LoVo (cell line): ENCODE measurements at places on chromosomes 6 and 20.

DNA sequence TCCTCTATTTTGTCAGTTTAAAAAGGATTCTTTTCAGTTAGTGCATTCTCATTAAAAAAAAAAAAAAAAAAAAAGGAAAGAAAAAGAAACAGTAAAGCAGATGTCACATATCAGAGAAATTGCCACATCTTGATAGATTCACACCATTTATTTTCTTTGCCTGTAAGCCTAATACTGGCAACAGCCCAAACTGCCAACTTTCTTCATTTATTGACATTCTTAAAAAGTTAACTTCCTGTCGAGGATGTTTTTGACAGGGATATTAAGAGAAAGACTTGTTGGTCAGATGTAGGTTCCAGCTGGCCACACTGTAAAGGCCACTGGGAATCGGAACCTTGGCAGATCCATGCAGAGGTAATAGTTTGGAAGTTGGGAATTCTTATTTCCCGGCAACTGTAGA, 332.6 kb downstream of the NRN1 start:
- DNase-seq, result no peak

GRCh38 chr20:44087857-44088120, 99.2 kb downstream of the JPH2 start:
- DNase-seq, result no peak

DNA sequence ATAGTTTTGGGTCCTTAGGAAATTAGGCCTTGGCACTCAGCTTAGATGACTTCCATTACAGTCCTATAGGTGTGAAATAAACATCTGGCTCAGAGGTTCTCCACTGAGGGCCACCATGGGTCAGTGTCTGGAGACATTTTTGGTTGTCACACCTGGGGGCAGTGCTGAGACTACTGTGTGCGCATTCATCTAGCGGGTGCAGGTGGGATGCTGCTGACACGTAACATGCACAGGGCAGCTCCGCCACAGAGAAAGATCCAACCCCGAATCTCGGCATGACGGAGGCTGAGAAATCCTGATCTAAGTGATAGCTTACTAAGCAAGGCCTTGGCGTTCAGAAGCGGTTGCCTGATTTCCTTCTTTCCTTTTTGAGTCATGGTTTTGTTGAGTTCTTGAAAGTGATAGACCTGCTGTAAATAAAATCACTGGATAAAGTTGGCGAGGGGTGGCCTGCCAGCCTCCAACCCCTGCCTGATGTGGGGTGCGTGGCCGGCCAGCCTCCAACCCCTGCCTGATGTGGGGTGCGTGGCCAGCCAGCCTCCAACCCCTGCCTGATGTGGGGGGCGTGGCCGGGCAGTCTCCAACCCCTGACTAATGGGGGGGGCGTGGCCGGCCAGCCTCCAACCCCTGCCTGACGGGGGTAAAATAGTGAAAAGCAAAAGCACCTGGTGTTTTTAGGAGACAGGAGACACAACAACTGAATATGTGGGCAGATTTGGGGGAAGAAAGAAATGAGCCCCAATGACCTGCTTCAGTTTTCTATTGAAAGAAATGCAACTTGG, 158.1 kb downstream of the CDH26 start:
- DNase-seq, result no peak

DNA sequence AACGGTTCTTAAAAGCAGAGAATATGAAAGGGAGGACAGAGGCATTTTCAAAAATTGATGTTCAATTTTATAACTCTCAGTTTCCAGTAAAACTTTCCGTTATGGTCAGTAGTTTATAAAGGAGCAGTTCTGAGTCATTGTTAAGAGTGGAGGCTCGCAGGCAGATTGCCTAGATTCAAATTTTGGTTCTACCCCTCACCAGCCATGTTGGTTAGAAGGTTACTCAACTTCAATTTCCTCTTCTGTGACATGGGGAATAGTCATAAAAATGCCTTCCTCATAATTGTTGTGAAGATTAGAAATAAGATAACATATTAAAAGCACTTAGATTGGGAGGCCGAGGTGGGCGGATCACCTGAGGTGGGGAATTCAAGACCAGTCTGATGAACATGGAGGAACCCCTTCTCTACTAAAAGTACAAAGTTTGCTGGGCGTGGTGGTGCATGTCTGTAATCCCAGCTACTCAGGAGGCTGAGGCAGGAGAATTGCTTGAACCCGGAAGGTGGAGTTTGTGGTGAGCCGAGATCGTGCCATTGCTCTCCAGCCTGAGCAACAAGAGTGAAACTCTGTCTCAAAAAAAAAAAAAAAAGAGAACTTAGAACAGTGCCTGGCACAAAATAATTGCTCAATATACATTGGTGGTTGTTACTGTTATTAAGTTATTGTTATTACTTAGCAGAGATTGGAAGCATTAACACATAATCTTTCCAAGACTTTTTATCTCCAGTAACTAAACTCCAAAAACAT, 348.9 kb downstream of the NRN1 start:
- DNase-seq, result no peak

DNA sequence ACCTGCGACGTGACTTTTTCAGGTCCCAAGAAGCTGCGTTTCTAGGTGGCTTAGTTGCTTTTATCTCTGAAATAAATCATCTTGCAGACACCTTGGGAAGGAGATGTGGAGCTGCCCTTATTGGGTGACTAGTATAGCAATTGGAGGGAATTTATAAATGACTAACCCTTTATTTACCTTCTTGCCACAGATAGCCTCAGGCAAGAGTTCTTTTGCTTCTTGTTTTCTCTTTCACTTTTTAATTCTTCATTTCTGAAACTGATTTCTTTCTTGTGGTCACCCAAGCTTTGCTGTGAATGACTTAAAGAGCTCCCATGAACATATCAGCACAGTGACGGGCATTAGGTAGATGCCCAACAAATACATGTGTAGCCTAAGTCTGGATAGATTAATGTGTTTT, 3.0 kb downstream of the ADGRF4 start:
- peak; percentile 63 for DNase-seq

DNA sequence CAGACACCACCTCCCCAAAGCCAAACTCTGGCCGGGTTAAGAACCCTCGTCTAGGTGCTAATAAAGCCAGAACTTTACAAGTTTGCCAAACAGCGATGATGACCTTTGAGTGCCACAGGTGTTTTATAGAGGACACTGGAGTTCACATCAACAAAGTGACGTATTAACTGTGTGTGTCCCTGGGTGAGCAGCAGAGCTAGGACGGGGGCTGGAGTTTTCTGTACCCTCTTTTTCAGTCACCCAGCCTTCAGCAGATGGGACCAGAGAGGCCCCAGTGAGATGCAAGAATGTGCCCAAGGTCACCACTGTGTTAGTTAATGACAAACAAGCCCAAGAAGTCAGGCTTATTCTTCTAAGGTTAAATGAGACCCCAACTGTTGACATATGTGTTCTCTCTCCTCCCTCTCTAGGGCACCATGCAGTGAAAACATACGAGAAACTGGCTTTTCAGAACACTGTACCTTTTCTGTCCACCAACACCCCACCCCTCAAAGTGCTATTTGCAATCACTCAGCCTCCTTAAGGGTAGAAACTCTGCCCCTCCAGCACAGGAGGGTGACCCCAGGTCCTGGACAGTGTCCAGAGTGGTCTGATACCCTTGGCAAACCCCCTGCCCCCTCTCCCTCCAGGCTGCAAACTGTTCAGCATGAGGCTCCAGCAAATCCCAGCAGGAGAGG, 5.2 kb downstream of the SDC4 start:
- DNase-seq, result no peak

DNA sequence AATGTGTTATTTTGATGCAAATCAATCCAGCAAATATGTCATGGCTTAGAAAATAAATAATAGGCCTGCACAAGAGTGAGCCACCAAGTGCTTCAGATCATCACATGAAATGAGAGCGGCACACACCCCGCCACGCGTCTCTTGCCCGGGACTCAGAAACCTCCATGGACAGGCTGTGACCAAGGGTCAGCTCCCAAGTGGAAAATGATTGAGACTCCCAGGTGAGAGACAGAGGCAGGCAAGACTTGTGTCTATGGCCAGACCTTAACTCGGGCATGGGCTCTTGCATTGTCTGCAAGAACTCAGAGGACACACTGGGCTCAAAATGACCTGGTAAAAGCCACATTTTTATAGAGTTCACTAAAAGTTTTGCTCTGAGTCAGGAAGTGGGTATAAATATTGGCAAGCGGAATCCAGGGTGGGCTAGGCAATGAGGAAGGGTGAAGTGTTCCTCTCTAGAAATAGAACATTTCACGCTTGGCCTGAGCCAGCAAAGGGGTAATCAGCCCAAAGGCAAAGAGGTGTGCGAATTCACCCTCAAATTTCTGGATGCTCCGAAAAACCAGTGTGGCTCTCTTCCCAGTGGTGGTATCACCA, 30.7 kb upstream of the RIN2 start:
- no peak for DNase-seq

DNA sequence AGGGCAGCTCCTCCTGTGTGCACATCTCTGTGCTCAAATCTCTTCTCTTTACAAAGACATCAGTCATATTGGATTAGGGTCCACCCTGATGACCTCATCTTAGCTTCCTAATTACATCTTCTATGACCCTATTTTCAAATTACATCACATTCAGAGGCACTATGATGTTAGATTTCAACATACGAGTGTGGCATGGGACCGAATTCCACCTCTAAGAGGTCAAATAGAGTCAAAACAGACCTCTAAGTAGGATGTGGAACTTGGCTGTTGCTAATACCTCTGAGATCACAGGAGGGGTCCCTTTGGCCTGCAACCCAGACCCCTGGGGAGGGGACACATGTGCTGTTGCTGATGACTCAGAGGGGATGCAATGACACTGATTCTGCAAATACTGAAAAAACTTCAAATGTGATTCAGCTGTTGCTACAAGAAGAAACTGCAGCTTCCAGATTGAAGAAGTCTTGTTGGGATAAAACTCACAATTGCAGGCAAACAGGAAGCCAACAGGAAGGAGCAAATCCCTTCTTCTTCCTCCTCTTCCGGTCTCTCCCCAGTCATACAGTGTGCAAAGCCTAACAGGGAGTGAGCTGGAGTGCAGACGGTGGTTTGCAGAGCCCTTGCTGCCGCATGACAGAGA, 216.2 kb downstream of the MYLK4 start:
- DNase-seq, result no peak

- no peak for DNase-seq
These were observed 11.4 kb downstream of the FOXS1 start for GRCh38 chr20:31833931-31834521.

GRCh38 chr6:39965751-39966150, 31.5 kb upstream of the MOCS1 start:
- DNase-seq, result no peak

- DNase-seq, result no peak
These were observed 35.3 kb downstream of the TFAP2B start for GRCh38 chr6:50853939-50854338.

- no peak for DNase-seq
These were observed 205.9 kb downstream of the ZFAND3 start for GRCh38 chr6:38025451-38025850.

DNA sequence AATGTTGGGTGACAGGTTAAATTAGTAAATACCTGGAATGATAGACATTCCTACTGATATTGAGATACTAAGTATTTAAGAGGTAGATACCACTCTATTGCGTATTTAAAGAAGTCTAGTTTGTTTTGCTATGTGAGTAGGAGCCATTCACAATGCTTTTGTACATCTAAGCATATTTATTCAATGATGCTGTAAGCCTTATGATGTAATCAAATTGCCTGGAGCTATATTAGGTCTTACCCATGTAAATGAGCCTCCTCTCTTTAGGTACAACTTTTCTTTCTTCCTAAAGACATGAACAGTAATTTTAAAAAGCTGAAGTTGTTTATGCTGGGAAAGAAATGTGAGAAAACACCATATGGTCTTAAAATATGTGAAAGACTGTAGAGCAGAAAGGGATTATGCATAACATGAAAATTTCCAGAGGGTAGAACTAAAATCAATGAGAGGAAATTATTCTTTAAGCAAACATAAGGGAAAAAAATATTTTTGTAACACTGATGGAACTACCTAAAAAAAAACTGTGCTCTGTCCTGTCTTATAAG, 526.7 kb downstream of the EPHA7 start:
- DNase-seq, result no peak

- DNase-seq, result no peak
These were observed 125.0 kb downstream of the NFATC2 start for GRCh38 chr20:51417250-51418136.

DNA sequence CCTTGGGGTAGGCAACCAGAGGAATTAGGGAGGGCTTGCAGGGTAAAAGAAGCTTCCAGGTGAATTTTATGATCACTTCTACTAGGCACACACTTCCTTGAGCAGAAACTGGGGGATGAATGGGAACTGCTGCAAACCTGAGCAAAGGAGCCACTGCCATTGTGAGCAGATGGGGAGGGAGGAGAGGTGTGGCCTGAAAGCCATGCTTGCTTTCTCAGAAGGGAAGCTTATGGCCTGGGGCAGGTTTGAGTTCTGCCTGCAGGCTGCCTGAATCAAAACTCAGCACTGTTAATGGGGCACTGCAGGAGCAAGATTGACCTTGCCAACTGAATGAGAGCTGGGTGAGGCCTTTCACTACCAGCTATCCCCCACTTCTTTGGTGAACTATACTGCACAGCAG, 328.1 kb downstream of the NKAIN2 start:
- no peak for DNase-seq

GRCh38 chr6:119952696-119953095, 603.1 kb upstream of the MAN1A1 start:
- DNase-seq, result no peak

DNA sequence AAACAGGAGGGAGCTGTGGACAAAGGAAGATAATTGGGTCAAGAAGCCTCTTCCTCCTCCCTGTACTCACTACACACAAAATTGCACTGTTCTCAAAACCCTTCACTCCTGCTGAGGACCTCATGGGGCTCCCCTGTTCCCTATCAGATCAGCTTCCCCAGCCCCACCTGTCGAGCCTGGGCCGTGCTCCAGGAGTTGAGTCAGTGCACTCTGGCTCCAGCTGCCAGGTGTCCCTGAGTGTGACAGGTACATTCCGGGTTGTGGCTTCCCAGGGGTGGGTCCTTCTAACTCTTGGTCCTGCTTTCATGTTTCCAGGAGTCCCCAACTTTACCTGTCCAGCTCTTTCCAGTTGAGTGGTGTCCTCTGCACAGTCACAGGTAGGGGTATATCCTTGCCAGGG, 8.4 kb downstream of the RAB5IF start:
- DNase-seq, result peak; percentile 34

DNA sequence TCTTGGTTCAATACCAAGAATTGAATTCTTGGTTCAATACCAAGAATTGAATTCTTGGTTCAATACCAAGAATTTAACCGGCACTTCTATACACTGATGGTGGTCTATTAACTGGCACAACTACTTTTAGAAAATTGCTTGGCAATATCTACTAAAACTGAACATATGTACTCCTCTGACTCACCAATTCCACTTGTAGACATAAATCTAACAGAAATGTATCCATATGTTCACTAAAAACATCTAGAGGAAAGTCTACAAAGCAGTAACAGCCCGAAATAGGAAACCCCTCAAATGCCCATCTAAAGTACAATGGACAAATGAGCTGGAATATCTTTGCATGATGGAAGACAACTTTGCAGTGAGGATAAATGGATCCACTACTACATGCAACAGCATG, 71.9 kb downstream of the KIF16B start:
- no peak for DNase-seq

DNA sequence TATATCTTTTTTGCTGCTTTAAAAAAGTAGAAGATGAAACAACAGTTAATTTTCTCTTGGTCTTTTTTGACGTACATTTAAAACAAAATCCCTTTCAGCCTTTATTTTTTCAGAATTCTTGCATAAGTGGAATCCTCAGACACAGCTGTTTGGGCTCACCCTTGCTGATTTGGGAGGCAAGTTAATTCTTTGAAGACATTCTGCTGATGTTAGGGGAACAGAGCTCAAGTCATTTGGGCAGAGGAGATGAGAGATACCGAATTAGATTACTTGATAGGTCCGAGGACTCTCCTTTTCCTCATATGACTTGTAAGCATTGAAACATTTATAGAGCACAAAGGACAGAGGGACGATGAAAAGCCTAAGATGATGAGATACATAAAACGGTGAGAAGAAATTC, 567.9 kb upstream of the CITED2 start:
- DNase-seq, result no peak

- no peak for DNase-seq
These were observed 79.1 kb downstream of the UTRN start for GRCh38 chr6:144364208-144364720.
